ENCODE measurements at places on chromosomes 4 and X. TPM values are rescaled to one million over a fixed set of nuclear protein-coding genes. Genes with fewer than 3 reads are reported as not detected.
A peak's percentile ranks its signal among the peaks of the same experiment; 100 is the strongest.

CPE gene
- total RNA-seq = 22.3 TPM

NDNF gene
- total RNA-seq = 3.7 TPM

NMU gene
- total RNA-seq = 16.3 TPM

PABPC1L2A gene
- not detected for total RNA-seq

CT47B1 gene
- not detected for total RNA-seq

TMSB15B gene
- 3.4 TPM for total RNA-seq

- no peak overlapping the region for H3K4me3 ChIP-seq
- H3K36me3 ChIP-seq = no peaks in the 10 kb centered on the region
- no peaks in the 10 kb centered on the region for H3K4me1 ChIP-seq
- no peaks in the 10 kb centered on the region for H3K27me3 ChIP-seq
Observed at GRCh38 chr4:100657187-100657586, 139.4 kb upstream of the EMCN start.

- no peaks in the 10 kb centered on the region for H3K4me1 ChIP-seq
- H3K27me3 ChIP-seq = no peaks in the 10 kb centered on the region
- no peak for DNase-seq
Observed at GRCh38 chrX:78622831-78623230, 36.3 kb downstream of the RTL3 start.

DNA sequence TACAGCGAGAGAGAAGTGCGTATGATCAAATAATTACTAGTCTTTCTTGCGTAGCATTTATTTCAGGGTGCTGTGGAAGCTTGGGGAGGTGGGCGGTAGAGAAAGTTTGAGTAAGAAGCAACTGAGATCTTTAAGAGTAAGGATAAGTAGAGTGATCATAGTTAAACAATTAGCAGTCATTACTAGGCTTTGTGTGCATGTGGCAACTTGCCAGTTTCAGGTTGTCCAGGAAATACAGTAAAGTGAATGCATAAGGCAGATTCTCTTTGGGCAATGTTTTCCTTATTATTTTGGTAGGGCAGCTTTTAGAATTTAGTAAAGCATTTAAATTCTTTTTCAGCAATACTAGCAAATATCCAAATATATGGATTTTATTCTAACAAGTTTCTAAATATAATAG lies 57.0 kb downstream of the HPGDS start:
- no peak overlapping the region for H3K4me3 ChIP-seq
- H3K36me3 ChIP-seq = peaks cover 76% of the 10 kb centered on the region
- no peak overlapping the region for H3K27ac ChIP-seq
- H3K27me3 ChIP-seq = no peaks in the 10 kb centered on the region
- no peaks in the 10 kb centered on the region for H3K4me1 ChIP-seq

GRCh38 chr4:95985791-95986550 lies 146.1 kb downstream of the PDHA2 start:
- H3K4me1 ChIP-seq = no peaks in the 10 kb centered on the region
- H3K4me3 ChIP-seq = no peak overlapping the region
- no peak for DNase-seq
- no peak overlapping the region for H3K27ac ChIP-seq

DNA sequence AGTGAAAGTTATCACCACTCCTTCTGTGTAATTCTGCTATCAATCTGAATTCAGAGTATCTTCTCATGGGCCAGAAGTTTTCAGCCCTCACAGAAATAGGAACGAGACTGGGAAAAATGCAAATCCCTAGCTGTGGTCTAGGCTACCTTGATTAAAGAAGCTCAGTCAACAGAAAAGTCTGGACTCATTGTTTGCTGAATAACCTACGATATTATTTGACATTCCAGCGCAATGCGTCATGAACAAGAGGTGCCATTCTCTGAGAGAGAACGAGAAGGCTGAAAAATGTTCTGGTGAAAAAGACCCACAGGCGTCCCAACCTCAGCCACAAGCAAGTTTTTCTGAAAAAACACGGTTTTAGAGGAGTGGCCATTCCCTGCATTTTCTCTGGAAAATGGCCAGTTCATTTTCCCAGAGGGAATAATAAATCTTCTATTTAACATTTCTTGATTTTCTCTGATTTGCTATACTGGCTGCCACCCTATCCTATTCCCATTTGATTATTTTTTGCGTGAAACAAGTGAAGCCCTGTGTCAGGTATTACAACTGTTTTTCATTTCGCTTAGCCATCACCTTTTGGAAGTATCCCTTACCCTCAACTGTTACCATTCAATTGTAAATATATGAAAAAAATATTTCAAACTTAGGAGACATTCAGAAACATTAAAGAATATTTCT lies 1117.6 kb upstream of the PRKX start:
- no peaks in the 10 kb centered on the region for H3K4me1 ChIP-seq
- H3K36me3 ChIP-seq = no peaks in the 10 kb centered on the region
- no peak overlapping the region for H3K27ac ChIP-seq
- DNase-seq = no peak

DNA sequence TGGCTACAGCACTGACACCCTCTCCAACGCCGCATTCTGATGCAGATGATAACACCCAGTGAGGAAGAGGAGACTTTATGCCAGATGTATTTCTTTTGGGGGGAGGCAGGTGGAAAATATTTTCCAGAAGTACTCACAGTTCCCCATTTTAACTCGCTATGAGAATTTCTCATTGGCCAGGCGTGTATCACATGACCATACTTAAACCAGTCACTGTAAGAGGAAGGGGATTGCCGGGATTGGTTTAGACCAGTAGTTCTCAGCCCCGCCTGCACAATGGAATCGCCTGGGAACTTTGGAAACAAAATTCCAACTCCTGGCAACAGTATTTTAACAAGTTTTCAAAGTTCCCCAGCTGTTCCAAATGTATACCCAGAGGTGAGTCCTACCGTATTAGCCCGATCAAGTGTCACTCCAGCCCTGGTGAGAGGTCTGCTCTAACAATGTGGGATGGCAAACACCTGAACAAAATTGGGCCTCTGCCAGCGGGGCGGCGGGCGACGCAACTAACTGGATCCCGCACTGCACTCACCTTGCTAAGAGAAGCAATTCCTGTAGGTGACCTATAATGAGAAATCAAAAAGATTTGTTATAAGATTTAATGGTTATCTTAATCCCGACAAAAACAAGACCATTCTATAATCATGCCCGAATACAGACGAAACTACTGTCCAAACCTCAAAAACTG lies 2.9 kb upstream of the MSL3 start:
- DNase-seq = no peak
- no peaks in the 10 kb centered on the region for H3K36me3 ChIP-seq
- peaks cover 6% of the 10 kb centered on the region for H3K4me1 ChIP-seq
- H3K4me3 ChIP-seq = no peak overlapping the region
- no peaks in the 10 kb centered on the region for H3K27me3 ChIP-seq

DNA sequence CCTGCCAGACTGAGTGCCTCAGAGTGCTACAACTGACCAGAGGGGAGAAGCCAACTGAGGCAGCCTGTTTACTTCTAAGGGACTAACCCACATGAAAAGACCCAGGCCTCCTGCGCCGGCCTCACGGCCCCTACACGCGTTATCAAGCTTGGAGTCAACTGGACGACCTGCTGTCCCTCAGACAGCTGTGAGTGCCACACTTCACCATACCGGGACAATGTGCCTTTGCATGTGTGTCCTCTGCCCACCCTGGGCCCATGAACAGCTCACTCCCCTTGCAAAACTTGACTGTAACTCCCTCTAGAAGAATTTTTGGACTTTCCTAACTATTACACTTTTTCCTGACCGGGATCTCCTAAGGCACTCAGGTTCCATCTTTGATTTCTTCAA lies 1.8 kb downstream of the NOP14 start:
- H3K27ac ChIP-seq = no peak overlapping the region
- peaks cover 20% of the 10 kb centered on the region for H3K36me3 ChIP-seq
- DNase-seq = no peak

DNA sequence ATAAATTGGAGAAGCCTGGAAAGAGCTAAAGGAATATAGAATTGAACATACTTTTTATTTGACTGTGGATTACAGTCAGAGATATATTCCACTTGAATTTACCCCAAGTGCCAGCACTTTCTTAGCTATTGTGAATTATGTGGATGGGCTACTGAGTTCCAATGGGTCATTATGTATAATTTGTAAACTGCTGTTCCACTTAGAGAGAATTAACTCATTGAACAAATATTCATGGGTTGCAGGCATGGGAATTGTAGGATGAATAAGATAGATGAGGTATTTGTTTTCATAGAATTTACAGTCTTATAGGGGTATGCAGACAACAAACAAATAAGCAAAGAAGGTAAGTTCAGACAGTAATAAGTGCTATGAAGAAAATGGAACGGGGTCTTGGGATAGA lies 195.7 kb downstream of the SHROOM3 start:
- H3K4me1 ChIP-seq = no peaks in the 10 kb centered on the region
- no peaks in the 10 kb centered on the region for H3K27me3 ChIP-seq
- H3K27ac ChIP-seq = no peak overlapping the region
- no peak overlapping the region for H3K4me3 ChIP-seq

DNA sequence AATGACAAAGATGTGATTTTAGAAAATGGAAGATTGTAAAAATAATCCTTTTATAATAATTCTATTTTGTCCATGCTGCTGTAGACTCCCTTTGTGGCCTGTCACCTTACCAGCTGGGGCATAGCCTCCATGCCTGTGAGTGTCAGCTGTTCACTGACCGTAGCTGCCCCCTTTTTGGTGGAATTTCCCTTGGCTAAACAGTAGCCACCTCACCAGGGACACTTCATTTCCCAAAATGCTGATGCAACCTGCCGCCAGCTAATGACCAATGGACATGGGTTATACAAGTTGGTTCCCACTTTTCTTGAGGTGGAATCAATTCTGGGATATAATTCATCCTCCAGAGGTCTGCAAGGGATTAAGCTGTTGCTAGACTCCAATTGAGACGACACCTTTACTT lies 368.4 kb downstream of the PRDM5 start:
- H3K36me3 ChIP-seq = no peaks in the 10 kb centered on the region
- H3K4me1 ChIP-seq = no peaks in the 10 kb centered on the region
- no peak overlapping the region for H3K4me3 ChIP-seq

DNA sequence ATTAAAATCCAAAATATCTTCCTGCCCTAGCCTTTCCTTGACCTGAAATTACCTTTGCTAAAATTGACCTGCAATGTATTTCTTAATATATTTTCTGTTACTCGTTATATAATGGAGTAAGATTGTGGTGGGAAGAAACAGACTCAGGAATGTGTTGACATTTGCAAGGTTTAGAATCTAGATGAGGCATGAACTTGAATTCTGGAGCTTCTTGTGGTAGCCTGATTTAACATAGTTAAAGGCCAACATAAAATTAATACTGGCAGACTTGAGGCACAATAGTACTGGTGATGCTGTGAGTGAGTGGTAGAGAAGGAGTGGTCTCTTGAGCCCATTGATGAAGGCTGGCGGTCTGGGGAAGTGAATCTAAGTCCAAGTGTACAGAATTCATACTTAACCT lies 197.9 kb upstream of the SPRY1 start:
- no peak overlapping the region for H3K4me3 ChIP-seq
- H3K4me1 ChIP-seq = peaks cover 6% of the 10 kb centered on the region
- DNase-seq = no peak
- H3K36me3 ChIP-seq = no peaks in the 10 kb centered on the region

GRCh38 chr4:189765301-189765700 lies 175.4 kb upstream of the FRG1 start:
- H3K27ac ChIP-seq = no peak overlapping the region
- H3K27me3 ChIP-seq = no peaks in the 10 kb centered on the region
- H3K36me3 ChIP-seq = no peaks in the 10 kb centered on the region
- H3K4me1 ChIP-seq = no peaks in the 10 kb centered on the region
- no peak for DNase-seq
- no peak overlapping the region for H3K4me3 ChIP-seq

DNA sequence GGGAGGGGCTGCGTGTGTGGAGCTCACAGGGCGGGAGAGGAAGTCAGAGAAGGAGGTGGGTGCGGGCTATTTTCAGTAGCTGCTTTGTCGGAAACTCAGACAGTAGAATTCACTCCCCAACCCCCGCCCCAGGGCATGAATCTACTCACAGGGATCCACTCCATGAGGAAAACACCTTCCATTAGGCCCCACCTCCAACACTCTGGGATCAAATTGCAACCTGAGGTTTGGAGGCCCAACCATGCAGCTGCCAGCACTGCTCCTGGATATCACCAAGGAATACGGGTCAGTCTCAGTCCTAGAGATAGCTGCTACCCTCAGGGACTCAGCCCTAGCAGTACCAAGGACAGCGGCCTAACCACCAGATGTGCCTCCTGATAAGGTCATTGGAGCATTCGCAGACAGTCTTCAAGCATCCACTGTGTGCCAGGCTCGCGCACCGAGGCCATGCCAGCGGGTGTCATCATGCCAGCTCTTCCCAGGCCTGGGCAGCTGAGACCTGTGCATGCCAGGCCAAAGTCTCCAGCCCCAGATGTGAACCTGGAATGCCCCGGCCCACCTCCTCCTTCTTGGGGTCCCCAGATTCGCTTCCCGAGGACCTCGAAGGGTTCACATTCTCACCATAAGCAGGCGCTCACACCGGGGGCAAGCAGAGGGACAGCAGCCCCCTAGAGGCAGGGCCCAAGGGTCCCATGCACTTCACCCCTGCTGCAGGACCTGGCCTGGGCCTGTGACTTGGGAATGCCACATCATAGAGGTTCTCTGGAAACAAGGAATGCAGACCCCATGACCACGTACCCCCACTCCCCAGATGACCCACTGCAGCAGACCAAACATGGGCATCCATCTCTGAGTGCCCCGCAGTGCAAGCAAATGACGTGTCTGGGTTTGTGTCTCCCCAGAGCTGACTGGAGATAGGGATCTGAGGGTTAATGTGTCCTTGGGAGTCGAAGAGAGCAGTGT lies 102.3 kb downstream of the ADRA2C start:
- H3K27me3 ChIP-seq = peaks cover 86% of the 10 kb centered on the region
- DNase-seq = peak; percentile 53
- H3K4me1 ChIP-seq = peaks cover 9% of the 10 kb centered on the region
- H3K4me3 ChIP-seq = no peak overlapping the region
- H3K27ac ChIP-seq = no peak overlapping the region
- no peaks in the 10 kb centered on the region for H3K36me3 ChIP-seq

- no peak overlapping the region for H3K4me3 ChIP-seq
- no peaks in the 10 kb centered on the region for H3K4me1 ChIP-seq
- H3K27me3 ChIP-seq = no peaks in the 10 kb centered on the region
- no peak for DNase-seq
Observed at GRCh38 chr4:134632056-134632455, 430.5 kb upstream of the PABPC4L start.

- no peaks in the 10 kb centered on the region for H3K4me1 ChIP-seq
- DNase-seq = no peak
- peaks cover 5% of the 10 kb centered on the region for H3K27me3 ChIP-seq
- no peak overlapping the region for H3K27ac ChIP-seq
- H3K4me3 ChIP-seq = no peak overlapping the region
- no peaks in the 10 kb centered on the region for H3K36me3 ChIP-seq
Observed at GRCh38 chr4:109998867-109999584, 86.3 kb downstream of the EGF start.

GRCh38 chrX:114906984-114907510 lies 110.4 kb downstream of the IL13RA2 start:
- H3K4me1 ChIP-seq = no peaks in the 10 kb centered on the region
- no peak for DNase-seq
- no peaks in the 10 kb centered on the region for H3K36me3 ChIP-seq
- no peaks in the 10 kb centered on the region for H3K27me3 ChIP-seq
- H3K4me3 ChIP-seq = no peak overlapping the region
- H3K27ac ChIP-seq = no peak overlapping the region

GRCh38 chr4:117383468-117383867 lies 298.1 kb upstream of the TRAM1L1 start:
- no peaks in the 10 kb centered on the region for H3K27me3 ChIP-seq
- H3K36me3 ChIP-seq = no peaks in the 10 kb centered on the region
- no peak for DNase-seq
- H3K4me3 ChIP-seq = no peak overlapping the region
- H3K4me1 ChIP-seq = no peaks in the 10 kb centered on the region
